Activated gamma-delta T cell treated with anti-CD3 and anti-CD28 coated beads, Interleukin-2, amount 50 U/mL, for 16 hours (primary cell): ENCODE measurements at places on chromosomes 4 and X.

DNA sequence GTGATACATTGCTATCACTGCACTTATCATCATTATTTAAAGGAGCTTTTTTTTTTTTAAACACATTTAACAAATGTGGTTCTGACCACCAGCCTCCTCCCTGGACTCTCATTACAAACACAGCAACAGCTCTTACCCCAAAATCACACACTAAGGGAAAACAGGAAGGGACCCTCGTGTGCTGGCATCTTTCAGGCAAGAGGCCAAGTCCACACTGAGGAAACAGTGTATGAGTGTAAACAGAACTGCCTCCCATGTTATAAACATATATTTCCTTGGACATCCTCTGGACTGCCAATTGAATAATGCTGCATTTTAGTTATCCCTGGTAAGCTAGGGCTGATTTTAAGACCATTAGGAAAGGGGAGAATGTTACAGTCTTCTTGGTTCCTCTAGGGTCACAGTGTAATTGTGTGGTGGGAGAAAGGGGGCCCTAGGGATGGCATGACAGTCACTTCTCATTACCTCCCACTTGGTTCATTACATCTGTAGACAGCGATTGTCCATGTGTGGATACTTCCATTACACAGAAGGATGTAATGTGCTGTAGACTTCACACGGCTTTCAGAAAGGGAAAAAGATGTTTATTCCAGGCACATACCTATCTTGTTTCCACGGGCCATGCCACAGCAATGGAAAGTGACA is 244.6 kb upstream of the TET2 start:
- DNase-seq: no peak

GRCh38 chrX:153668423-153669173 is 5.0 kb downstream of the PNCK start:
- no peak for DNase-seq

GRCh38 chr4:174999407-174999806 is 81.2 kb downstream of the ADAM29 start:
- DNase-seq: no peak

- no peak for DNase-seq
Measured at GRCh38 chr4:19944251-19944650, 307.5 kb upstream of the SLIT2 start.

DNA sequence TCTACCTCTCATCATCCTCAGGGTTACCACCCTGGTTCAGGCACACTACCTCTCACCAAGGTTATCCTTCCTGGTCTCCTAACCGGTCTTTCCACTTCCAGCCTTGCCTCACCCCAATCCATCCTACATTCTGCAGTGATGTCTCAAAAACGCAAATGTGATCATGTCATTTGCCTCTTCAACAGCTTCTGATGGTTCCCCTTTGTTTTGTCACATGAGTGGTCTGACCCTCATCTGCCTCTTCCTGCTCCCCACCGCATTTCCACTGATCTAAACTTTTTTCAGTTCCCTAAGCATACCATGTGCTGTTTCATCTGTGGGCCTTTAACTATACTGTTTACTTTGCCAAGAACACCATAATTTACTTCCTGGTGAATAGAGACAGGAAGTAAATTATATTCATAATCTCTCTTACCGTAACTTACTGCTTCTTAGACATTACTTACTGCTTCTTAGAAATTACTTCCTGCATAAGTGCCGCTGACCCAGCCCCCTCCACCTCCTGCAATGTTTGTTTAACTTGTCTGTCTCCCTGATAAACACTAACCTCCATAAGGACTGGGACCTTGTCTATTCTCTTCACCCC is 27.1 kb upstream of the NSUN7 start:
- no peak for DNase-seq

DNA sequence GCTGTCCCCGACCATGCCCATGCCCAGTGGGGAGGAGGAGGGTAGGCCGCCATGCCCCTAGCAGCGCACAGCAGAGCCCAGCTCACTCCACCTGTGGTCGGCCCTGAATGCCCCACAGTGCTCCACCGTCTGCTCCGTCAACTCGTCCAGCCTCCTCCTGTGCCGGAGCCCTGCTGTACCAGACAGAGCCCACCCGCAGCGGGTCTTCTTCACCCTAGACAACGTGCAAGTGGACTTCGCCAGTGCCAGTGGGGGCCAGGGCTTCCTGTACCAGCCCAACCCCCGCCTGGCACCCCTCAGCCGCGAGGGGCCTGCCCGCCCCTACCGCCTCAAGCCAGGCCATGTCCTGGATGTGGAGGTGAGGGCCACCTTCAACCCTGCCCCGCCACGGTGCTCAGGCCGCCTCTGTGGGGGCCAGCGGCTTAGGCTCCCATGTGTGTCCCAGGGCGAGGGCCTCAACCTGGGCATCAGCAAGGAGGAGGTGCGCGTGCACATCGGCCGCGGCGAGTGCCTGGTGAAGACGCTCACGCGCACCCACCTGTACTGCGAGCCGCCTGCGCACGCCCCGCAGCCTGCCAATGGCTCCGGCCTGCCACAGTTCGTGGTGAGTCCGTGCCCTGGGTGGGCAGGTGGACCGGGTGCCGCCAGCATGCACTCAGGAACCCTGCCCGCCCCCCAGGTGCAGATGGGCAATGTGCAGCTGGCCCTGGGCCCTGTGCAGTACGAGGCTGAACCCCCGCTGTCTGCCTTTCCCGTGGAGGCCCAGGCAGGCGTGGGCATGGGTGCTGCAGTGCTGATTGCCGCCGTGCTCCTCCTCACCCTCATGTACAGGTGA is 6.9 kb upstream of the SRPK3 start:
- DNase-seq: no peak

GRCh38 chr4:101419336-101420135 is 72.2 kb upstream of the PPP3CA start:
- no peak for DNase-seq

DNA sequence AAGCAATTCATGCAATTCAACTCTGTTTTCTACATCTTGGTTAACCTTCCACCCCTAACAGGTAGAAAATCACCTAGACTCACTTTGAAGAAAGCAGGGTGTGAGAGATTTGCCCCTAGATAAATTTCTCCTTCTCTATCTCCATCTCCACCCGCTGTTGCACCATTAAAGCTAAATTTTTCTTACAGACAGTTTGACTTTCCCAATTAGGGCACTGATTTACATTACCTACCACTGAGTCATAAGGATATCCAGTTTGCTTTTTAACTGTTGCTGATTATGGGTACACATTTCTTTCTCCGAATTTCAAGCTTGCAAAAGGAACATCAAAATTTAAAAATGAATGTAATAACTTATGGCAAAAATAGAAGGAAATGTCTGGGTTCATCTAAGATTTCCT is 13.0 kb downstream of the SLC7A11 start:
- no peak for DNase-seq

- DNase-seq: no peak
Measured at GRCh38 chr4:189765736-189766135, 174.9 kb upstream of the FRG1 start.

GRCh38 chr4:121189326-121190215 is 25.4 kb upstream of the TNIP3 start:
- DNase-seq: peak; percentile 17

DNA sequence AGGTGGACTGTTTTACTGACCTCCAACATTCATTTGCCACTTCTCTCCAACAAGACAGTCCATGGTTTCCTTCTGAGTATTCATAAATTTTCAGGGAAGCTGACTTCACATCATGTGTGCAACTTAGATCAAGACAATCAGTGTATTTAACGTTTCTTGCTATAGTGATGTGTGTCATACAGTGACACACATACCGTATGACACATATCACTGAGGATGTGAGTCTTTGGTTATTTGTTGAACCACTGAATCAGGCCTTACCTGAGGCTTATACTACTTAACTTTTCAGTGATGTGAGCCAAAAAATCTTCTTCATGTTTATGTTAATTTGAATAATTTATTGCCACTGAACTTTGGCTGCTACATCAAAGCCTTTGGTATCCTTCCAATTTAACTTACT is 166.8 kb downstream of the BMPR1B start:
- DNase-seq: no peak

GRCh38 chr4:157576671-157577217 is 356.2 kb downstream of the GRIA2 start:
- DNase-seq: no peak

DNA sequence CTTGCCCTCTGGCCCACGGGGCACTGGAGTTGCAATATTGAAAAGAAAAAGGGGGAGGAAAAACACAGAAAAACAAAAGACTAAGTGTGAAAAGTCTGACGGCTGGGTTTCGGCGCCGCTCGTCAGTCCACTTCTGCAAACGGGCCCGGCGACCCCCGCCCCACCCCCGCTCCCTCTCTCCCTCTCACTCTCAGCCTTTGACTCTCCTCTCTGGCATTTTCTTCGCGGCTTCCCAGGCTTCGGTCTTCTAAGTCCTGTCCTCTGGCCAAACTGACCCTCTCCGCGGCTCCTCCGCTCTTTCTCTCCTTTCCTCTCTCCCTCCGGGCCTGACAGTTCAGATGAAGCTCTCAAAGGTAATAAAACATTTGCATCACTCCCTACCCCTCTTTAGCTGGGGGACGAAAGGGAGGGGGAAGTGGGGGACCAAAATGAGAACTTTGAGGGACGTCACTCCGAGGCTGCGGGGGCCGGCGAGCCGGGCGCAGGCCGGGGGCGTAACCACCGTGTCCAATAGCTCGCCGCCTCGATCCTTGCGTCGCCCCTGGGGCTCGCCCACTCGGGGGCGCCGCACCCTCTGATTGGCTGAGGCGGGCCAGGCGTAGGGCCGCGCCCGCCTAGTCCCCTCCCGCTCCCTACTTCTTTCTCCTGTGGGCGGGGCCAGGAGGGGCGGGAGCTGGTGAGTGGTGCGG is at the start of gene NKX6-1:
Gene NKX6-1, minus strand, starts transcription at position 358 of the 689 bp plus-strand sequence. CDS start 1,064 bp downstream, outside the sequence.
- DNase-seq: no peak

DNA sequence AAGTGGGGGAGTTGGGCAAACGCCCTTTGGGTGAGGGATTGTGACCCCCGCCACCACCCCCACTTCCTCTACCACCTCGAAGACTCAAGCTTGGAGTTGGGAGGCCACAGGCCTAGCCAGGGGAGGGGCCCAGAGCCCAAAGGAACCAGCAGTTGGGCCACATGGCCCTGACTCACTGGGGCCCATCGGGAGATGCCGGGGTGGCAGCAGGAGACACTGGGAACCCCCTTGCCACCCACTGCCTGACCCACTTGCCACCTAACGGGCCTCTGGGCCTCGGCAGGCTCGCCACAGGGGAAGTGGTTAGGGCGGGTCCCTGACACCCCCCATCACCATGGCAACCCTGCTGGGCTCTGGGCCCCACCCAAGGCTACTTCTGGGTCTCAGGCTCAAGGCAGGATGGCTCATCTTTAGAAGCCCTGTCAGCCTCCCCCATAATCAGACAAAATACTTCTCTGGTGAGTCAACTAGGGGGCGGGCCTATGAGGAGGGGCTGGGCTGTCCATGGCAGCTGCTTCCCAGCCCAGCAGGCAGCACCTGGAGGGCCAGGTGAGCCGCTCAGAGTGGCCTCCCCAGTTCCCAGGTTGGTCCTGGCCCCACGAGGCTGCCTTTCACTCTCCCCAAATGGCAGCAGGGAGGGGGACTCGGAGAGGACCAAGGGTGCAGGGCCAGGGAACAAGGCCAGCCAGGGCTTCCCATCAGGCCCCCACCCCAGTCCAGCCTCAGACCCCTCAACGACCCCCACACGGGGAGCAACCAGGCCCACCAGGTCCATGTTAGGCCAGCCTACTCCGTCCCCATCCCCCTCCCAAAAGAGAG is 5.6 kb downstream of the FLNA start:
- peak; percentile 94 for DNase-seq

- peak; percentile 4 for DNase-seq
Measured at GRCh38 chr4:83340692-83341343, 6.2 kb upstream of the HPSE start.

DNA sequence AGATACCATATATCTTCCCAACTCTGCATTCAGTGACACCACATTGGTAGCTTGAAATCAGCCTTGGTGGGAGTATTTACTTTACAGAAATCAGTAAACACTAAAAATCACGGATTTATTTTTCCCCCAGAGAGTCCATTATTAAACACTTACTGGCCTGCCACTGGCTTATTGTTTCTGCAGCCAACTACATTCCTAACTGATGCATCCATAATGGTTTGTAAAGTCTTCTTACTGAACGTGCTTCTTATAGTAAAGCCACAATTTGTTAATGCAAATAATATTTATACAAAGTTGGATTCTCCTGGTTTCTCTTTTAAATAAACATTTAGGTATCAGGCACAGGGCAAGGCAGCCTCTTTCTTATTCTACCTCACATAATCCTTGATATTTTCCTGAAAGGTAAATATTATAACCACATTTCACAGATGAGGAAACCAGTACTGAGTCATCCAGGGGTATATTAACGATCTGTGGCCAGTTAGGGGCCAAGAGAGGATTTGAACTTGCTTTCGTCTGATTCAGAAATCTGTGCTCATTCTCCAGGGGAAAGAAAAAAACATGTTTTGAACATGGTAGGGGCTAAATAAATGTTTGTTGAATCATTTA is 136.5 kb downstream of the RAB28 start:
- no peak for DNase-seq

DNA sequence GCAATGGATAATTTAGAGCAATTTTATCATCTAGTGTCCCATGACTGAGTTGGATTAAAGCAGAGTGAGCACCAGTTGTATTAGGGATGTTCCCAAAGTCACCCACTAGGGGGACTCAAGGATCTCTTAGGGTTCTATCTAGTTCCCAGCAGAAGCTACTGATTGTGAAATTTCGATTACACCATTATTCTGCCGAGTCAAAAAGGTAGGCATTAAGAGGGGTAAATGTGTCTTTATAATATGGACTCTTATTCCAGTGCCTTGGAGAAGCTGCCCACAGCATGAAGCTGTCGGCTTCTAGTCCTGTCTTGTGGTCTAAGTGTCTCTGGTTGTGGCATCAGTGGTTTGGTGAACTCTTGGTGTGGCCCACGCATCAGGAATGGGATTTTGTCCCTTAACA is 53.3 kb downstream of the RGS12 start:
- no peak for DNase-seq

DNA sequence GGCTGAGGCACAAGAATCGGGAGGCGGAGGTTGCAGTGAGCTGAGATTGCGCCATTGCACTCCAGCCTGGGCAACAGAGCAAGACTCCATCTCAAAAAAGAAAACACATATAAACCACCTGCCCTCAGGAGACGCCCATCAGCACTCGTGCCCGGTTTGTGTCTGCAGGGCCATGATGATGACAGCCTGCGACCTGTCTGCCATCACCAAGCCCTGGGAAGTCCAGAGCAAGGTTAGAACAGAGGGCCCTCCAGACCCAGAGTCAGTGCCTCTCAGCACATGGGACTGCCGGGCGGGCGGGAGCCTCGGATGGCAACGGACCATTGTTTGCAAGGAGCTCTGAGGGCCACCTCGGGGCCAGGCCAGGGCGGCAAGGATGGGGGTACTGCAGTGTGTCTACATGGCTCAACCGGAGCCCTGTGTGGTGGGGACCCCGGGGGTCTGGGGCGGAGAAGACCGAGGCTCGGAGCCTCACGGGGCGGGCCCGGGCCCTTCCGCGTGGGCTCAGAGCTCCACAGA is 9.3 kb downstream of the ATP5ME start:
- DNase-seq: no peak
